CD8-positive, alpha-beta memory T cell (primary cell): ENCODE measurements at places on chromosomes 7 and 10. TPM values are rescaled to one million over a fixed set of nuclear protein-coding genes. Genes with fewer than 3 reads are reported as not detected.

DNA sequence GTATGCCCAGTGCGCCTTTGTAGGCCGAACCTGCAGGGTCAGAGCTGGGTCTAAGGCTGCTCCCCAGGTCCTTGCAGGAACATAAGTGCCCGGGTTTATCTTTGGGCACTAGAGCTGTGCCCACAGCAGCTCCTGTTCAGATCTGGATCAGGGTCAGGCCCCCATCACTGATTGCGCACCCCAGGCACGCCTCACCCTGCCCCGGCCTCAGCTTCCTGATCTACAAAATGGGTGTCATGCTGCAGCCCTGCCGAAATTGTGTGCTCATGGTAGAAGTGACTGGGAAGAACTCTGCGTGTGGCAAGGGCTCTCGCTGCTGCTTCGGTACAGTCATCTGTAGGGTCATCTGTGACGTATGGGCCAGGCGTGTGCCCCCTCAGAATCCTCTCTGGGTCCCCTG, 100.7 kb downstream of the GRK5 start:
- H3K27ac ChIP-seq = no peak overlapping the region
- no peak overlapping the region for H3K4me3 ChIP-seq
- no peaks in the 10 kb centered on the region for H3K27me3 ChIP-seq
- H3K36me3 ChIP-seq = no peaks in the 10 kb centered on the region
- peaks cover 51% of the 10 kb centered on the region for H3K4me1 ChIP-seq

The AGR3 gene
- not detected for total RNA-seq

The LEP gene
- total RNA-seq = not detected

DNA sequence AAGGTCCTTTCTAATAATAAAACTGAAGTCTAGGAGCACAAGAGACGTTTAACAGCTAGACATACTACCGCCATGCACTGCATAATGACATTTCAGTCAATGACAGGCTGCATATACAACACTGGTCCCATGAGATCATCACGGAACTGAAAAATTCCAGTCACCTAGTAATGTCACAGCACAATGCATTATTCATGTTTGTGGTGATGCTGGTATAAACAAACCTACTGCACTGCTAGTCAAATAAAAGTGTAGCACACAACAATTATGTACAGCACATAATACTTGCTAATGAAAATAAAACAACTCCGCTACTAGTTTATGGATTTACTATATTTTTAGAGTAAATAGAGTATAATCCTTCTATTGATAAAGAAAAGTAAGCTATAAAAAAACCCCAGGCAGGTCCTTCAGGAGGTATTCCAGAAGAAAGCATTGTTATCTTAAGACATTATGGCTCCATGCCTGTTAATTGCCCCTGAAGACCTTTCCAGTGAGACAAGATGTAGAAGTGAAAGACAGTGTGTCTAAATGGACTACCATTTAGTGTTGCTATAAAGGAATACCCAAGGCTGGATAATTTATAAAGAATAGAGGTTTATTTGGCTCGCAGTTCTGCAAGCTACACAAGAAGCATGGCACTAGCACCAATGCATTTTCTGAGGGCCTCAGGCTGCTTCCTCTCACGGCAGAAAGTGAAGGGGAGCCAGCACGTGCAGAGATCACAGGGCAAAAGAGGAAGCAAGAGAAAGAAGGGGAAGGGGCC, 47.1 kb downstream of the HIBADH start:
- H3K36me3 ChIP-seq = no peaks in the 10 kb centered on the region
- H3K27ac ChIP-seq = no peak overlapping the region
- no peaks in the 10 kb centered on the region for H3K4me1 ChIP-seq
- no peak for DNase-seq

The PLXDC2 gene
- total RNA-seq = 0.38 TPM

- no peaks in the 10 kb centered on the region for H3K4me1 ChIP-seq
- H3K27ac ChIP-seq = no peak overlapping the region
- no peak for DNase-seq
- no peaks in the 10 kb centered on the region for H3K27me3 ChIP-seq
Observed at GRCh38 chr10:11746883-11747539, 4.8 kb downstream of the ECHDC3 start.

- no peaks in the 10 kb centered on the region for H3K4me1 ChIP-seq
- H3K27ac ChIP-seq = no peak overlapping the region
- no peak overlapping the region for H3K4me3 ChIP-seq
- H3K36me3 ChIP-seq = no peaks in the 10 kb centered on the region
- H3K27me3 ChIP-seq = no peaks in the 10 kb centered on the region
Observed at GRCh38 chr7:45404622-45405021, 169.5 kb upstream of the ADCY1 start.

GRCh38 chr10:75426880-75427279, 4.5 kb upstream of the LRMDA start:
- H3K36me3 ChIP-seq = no peaks in the 10 kb centered on the region
- no peaks in the 10 kb centered on the region for H3K27me3 ChIP-seq
- no peak for DNase-seq
- H3K4me1 ChIP-seq = no peaks in the 10 kb centered on the region
- no peak overlapping the region for H3K4me3 ChIP-seq

DNA sequence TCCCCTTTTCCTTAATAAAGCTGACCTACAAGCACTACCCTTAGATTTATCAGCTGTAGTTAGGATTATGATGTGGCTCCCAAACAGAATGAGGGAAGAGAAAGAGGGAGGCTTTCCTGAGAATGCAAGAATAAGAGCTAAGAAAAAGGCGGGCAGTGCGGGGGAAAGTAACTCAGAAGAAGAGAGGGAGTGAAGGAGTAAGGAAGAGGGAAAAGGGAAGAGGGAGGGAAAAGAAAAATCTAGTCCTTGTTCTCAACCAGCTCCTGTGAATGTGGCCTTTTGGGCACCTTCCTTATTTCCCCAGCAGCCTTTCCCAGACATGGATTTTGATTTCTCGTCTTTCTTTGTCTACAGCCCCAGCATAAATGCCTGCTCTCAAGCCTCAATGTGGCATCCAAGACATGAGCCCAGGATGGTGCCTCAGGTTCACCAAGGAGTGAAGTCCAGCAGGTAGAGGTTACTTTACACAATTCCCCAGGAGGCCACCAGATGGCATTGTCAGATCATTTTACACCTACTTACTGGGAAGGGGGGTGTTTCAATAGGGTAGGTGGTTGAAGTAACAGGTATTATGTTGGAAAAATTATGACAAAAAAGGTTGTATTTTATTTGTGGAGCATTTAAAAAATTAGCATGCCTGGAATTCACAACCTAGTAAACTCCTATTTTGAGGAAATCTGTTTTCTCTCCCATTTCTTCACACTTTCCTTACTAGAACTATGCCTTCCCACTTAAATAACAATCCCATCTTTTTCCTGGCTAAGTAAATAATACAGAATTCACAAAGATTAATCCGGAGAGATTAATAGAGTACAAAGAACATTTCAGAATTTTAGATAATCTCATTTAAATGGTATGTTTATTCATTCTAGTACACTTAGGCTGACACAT, 106.5 kb downstream of the HTR7 start:
- no peak overlapping the region for H3K27ac ChIP-seq
- H3K36me3 ChIP-seq = no peaks in the 10 kb centered on the region
- peak; percentile 25 for DNase-seq
- no peaks in the 10 kb centered on the region for H3K27me3 ChIP-seq
- no peak overlapping the region for H3K4me3 ChIP-seq
- no peaks in the 10 kb centered on the region for H3K4me1 ChIP-seq

- no peaks in the 10 kb centered on the region for H3K4me1 ChIP-seq
- H3K27me3 ChIP-seq = no peaks in the 10 kb centered on the region
- H3K36me3 ChIP-seq = no peaks in the 10 kb centered on the region
- no peak overlapping the region for H3K27ac ChIP-seq
- no peak overlapping the region for H3K4me3 ChIP-seq
Observed at GRCh38 chr10:113971349-113971973, 72.2 kb upstream of the ADRB1 start.

GRCh38 chr7:2096692-2097387, 135.9 kb downstream of the MAD1L1 start:
- no peaks in the 10 kb centered on the region for H3K36me3 ChIP-seq
- no peak for DNase-seq
- no peak overlapping the region for H3K27ac ChIP-seq
- peaks cover 35% of the 10 kb centered on the region for H3K4me1 ChIP-seq
- H3K4me3 ChIP-seq = no peak overlapping the region

DNA sequence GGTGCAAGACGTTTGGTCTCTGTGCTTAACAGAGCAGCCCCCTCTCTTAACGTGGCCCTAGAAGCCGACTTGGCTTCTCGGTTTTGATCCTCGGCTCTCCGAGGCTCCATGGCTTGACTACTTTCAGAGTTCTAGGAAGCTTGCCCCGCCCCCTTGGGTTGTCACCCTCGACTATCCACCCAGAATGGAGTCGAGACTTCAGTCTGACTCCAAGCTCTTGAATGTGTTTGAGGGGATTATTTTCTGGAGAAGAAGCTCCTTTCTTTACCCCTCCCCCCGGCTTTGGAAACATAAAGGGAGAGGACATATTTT, 448 bp downstream of the SEC24C start:
- peaks cover 42% of the 10 kb centered on the region for H3K4me1 ChIP-seq
- peaks cover 14% of the 10 kb centered on the region for H3K36me3 ChIP-seq
- peak overlapping the region; percentile 91 for H3K27ac ChIP-seq
- no peak for DNase-seq
- H3K27me3 ChIP-seq = no peaks in the 10 kb centered on the region
- H3K4me3 ChIP-seq = peak overlapping the region; percentile 61

The OR2A5 gene
- total RNA-seq = not detected

- H3K36me3 ChIP-seq = no peaks in the 10 kb centered on the region
- H3K27ac ChIP-seq = no peak overlapping the region
- H3K4me1 ChIP-seq = peaks cover 9% of the 10 kb centered on the region
- DNase-seq = no peak
Observed at GRCh38 chr10:96721207-96721572, 876 bp upstream of the PIK3AP1 start.

The ARHGEF35 gene
- total RNA-seq = 4.0 TPM

DNA sequence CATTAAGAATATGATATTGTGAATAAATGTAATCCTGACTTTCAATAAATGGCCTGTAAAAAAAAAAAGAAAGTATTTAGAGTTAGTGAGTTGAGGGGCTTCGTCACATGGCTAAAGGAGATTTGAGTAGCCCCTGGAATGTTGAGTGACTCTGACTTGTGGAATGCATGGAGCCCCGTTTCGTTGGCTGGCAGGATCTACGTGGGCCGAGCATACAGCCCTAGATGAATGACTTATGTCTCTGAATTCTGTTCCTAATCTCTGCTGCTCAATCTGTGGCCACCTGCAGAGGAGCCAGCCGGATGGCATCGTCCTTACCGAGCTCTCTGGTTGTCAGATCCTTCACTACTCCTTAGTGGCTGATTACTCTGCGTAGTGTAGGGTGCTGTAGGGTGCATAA, 155.7 kb downstream of the MGMT start:
- no peaks in the 10 kb centered on the region for H3K36me3 ChIP-seq
- no peaks in the 10 kb centered on the region for H3K4me1 ChIP-seq
- H3K27me3 ChIP-seq = no peaks in the 10 kb centered on the region
- no peak for DNase-seq

DNA sequence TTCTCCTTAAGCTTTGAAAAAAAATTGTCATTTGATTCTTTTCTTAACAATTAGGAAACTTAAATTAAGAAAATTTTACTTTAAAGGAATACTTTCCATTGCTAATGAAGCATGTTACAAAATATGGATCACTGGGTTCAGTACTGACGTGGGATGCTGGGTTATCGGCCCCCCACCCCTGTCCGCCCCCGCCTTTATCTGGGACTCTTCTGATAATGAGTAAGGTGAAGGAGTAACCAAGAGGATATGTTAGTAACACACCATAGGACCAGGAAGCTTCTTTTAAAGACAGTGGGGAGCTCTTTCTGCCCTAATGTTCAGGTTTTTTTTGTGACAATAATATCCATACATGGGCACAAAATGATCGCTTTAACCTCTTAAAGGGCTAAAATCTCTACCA, 29.7 kb downstream of the BEND7 start:
- DNase-seq = no peak
- H3K36me3 ChIP-seq = no peaks in the 10 kb centered on the region
- no peak overlapping the region for H3K4me3 ChIP-seq
- no peaks in the 10 kb centered on the region for H3K27me3 ChIP-seq
- no peak overlapping the region for H3K27ac ChIP-seq

The GNGT1 gene
- not detected for total RNA-seq

The PRLHR gene
- not detected for total RNA-seq

The CYP3A7 gene
- not detected for total RNA-seq
